ENCODE measurements at places on chromosomes 16 and 17.

- no peak for DNase-seq
These were observed 123.8 kb downstream of the SMG6 start for GRCh38 chr17:2179615-2180295.

GRCh38 chr16:10693889-10694288, 841 bp downstream of the TEKT5 start:
- DNase-seq: no peak

GRCh38 chr17:77606146-77606864, 352.2 kb upstream of the TNRC6C start:
- DNase-seq: no peak

GRCh38 chr16:84166796-84167695, 19.8 kb downstream of the TAF1C start:
- DNase-seq: no peak

- DNase-seq: no peak
These were observed 488 bp downstream of the C17orf113 start for GRCh38 chr17:42049834-42050392.

- no peak for DNase-seq
These were observed 30.4 kb downstream of the SOCS3 start for GRCh38 chr17:78329263-78330059.

DNA sequence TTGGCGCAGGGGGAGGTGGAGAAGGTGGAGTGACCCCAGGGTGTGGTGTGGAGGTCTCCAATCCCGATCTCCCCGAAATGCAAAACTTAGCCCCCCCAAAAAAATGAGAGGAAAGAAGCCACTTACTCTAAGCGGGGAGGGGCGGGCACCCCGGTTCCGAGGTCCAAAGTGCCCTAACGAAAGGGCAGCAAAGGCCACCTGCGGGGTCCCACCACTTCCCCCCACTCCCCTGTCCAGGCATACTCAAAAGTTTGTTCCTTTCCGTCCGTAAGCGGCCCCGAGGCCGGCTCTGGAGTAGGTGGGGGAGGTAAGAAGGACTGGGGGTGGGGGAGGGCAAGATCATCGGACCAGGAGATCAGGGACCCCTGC, 1.1 kb downstream of the TOX3 start:
- no peak for DNase-seq

GRCh38 chr16:52578829-52579498, 32.0 kb upstream of the TOX3 start:
- no peak for DNase-seq

- no peak for DNase-seq
These were observed 398 bp downstream of the LGALS9 start for GRCh38 chr17:27631411-27631760.

- DNase-seq: no peak
These were observed 44.1 kb downstream of the NXN start for GRCh38 chr17:935485-935884.
